ENCODE measurements at places on chromosomes 12 and 14.

DNA sequence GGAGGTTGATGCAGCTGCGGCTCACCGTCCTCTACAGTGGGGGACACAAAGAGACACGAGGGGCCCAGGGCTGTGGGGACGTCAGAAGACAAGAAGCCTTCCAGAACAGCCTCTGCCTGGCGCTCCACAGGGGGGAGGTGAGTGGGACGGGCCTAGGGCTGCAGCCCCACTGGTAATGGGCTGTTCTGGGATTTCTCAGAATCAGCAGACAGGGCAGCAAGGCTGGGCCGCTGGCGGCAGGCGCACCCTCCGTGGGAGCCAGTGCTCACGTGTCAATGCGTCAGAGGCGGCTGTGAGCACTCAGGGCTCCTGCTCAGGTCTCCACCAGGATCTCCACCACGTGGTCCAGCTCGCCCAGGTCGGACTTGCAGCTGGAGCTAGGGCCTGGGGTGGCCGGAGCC lies 10.0 kb downstream of the CDCA4 start:
- DNase-seq, result no peak

DNA sequence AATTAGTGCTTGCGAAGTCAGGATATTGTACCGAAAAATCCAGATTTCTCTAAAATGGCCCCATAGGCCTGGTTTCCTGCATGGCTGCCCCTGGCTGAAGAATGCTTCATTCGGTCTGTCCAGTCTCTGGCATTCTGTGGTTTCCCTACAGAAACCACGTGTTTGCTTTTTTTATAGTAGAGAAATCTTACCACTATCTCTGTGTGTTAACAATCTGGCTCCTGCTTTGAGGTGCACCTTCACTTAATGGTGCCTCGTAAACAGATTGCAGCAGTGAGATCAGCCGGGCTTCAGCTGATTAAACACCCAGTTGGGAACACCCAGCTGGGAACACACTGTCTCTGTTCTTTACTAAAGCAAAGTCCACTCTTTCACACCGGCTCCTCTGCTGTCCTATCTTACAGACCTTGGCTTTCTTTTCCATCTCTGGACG lies 6.7 kb upstream of the DNAAF2 start:
- no peak for DNase-seq

GRCh38 chr12:65826353-65827171 lies 2.3 kb downstream of the HMGA2 start:
- no peak for DNase-seq

DNA sequence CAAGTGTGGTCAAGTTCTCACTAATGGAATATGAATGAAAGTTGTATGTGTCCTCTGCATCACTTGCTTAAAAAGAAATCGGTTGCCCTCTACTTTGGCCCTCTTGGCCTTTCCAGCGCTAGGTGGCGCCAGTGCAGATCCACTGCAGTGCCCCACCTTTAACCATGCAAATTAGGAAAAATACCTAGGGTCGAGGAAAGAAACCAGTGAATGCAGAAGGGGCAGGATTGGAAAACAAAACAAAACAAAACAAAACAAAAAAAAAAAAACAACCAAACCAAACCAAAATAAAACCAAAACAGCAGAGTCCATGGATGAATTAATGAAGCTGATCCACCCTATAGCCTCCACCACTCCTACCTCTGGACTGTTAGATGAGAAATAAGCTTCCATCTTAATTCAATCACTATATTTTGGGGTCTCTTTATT lies 12.9 kb upstream of the NEMF start:
- DNase-seq, result no peak

GRCh38 chr12:120242275-120242799 lies 23.2 kb downstream of the PXN start:
- DNase-seq, result no peak

DNA sequence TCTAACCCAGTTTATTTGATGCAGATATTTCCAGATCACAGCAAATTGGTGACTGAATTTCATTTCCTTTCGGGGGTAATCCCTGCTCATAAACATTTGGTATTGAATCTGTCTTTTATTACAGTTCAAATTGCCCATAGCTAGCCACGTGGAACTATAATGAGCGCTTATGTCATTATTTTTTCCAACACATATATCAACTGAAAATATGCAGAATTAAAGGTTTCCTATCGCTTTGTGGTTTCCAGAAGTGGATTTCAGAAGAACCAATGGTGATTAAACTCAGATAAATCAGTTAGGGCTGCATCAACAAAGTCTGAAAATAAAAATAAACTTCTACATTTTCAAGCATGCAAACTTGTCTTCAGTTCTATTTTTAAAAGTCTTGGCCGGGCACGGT lies 111.9 kb downstream of the PIK3C2G start:
- DNase-seq, result no peak

GRCh38 chr12:545835-546234 lies 86.1 kb downstream of the B4GALNT3 start:
- DNase-seq, result no peak

GRCh38 chr12:49909826-49910225 lies 6.1 kb upstream of the FAIM2 start:
- no peak for DNase-seq

DNA sequence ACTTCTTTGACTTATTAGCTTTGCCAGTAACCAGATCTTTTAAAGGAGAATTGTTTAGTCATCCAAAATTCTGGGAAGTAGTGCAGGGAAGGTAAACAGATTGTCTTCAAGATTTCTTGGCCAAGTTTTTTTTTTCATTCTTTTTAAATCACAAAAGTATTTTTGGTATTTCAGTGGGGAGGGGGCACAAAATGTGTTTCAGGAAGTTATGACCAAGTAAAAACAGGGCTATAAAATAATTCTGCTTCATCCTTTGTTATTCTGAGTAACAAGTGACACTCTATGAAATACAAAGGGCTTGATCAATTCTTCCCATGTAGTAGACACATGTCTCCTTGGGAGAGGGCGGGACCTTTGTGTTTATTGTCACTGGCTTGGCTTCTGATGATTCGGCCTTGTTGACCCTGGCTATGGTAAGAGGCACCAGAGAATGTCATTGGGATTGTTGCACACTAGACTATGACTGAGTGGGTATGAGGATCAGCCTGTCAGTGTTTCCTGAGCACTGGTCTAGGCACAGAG lies 55.4 kb downstream of the SUSD6 start:
- DNase-seq, result no peak

GRCh38 chr12:20557096-20557495 lies 138.0 kb upstream of the SLCO1C1 start:
- DNase-seq, result no peak

GRCh38 chr14:84028080-84028604 lies 1501.8 kb upstream of the FLRT2 start:
- no peak for DNase-seq

GRCh38 chr14:74863274-74863673 lies 12.7 kb downstream of the PROX2 start:
- DNase-seq, result no peak

- no peak for DNase-seq
These were observed 35.3 kb upstream of the ANKRD9 start for GRCh38 chr14:102544747-102545460.

- DNase-seq, result peak; percentile 11
These were observed 707.3 kb downstream of the MED13L start for GRCh38 chr12:115570069-115570777.

DNA sequence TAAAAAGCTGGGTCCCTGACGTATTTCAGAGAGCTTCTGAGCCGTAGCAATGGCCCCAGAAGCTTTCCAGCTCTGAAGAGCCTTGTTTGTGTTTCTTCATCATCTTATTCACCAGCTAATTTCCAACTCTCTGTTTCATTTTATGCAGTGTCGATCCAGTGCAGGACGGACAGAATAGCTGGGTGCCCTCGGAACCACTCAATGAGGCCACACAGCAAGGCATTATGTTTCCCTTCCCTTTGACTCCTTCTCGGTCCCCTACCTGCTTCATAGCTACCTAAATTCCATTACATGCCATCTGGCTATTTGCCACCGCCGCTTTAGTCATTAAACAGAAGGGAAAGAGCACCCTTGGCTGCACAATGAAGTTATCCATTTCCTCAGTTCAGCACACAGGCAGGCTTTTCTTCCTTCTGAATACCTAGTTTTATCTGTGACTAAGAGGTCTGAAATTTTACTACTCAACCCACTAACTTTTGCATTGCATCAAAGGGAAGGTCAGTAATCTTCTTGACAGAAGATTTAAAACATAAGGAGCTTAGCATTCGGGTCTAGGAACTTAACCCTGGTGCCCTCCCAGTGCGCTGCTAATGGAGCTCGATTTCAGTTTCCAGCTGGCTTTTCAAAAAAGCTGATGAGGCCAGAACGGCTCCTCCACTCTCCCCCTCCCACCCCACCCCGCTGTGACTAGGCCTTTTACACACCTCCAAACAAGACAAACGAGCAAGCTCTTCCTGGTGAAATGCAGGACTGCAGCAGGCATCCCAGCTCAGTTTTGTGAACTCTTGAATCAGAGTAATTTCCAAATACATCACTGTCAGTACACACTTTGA lies 176.8 kb downstream of the GXYLT1 start:
- DNase-seq, result no peak

GRCh38 chr14:76019676-76020075 lies 34.1 kb downstream of the IFT43 start:
- no peak for DNase-seq

GRCh38 chr12:34625116-34625515 lies 602.8 kb downstream of the ALG10 start:
- DNase-seq, result no peak
